H1 (cell line): ENCODE measurements at places on chromosomes 7 and 10. TPM values are rescaled to one million over a fixed set of nuclear protein-coding genes. Genes with fewer than 3 reads are reported as not detected.

- H3K27ac ChIP-seq: no peak overlapping the region
- H3K36me3 ChIP-seq: peaks cover 6% of the 10 kb centered on the region
- no peak overlapping the region for H3K4me3 ChIP-seq
Measured at GRCh38 chr10:871951-872403, 59.5 kb downstream of the LARP4B start.

DNA sequence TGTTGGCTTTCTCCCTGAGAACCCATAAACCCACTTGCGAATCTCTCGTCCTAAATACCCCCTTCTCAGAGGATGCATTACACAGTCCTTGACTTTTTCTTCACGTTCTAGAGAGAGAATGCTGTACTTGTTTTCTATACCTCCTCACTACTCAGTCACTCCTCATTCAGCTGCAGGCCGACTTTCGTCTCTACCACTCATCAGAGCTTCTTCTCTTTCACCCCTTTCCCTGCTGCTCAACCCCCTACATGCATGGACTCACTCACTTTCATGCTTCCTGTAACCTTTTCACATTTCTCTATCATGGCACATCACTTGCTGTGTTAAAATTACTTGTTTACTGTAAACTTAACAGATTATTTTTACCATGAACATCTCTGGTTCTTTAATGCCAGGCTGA lies 19.8 kb downstream of the MDFIC start:
- H3K4me1 ChIP-seq: peaks cover 7% of the 10 kb centered on the region; the same call in 1 of the 2 replicates
- H3K27ac ChIP-seq: no peak overlapping the region
- H3K27me3 ChIP-seq: no peaks in the 10 kb centered on the region

Gene GRM3
- total RNA-seq: 3.4 and 4.2 TPM in 2 replicates

Gene GRID2IP
- 1.0 and 1.3 TPM in 2 replicates for total RNA-seq

Gene FHIP2A
- total RNA-seq: 14.0 and 15.0 TPM in 2 replicates

Gene NOC3L
- 34.3 and 39.1 TPM in 2 replicates for total RNA-seq

- peaks cover 4% of the 10 kb centered on the region for H3K4me1 ChIP-seq
- no peaks in the 10 kb centered on the region for H3K27me3 ChIP-seq
- H3K36me3 ChIP-seq: no peaks in the 10 kb centered on the region; the same call in none of the 2 replicates
- H3K4me3 ChIP-seq: no peak overlapping the region
- no peak for DNase-seq
Measured at GRCh38 chr10:75019370-75019769, 92.1 kb upstream of the SAMD8 start.

DNA sequence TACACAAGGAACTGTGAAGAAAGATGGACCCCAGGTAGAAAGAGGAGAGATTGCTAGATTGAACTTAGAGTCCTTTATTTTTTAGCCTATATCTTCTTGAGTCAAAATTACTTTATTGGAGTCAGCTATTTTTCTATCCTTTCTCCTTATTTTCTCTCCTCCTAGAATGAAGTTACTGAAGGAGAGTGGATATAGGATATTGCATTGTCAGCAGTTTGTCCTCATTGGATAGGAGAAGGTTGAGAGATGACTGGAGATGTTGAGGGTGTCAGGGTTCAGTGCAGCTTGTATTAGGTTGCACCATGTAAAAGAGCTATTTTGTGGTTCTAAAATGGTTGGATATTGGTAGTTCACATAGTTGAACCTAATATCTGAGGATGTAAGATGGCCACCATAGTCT lies 5.5 kb downstream of the LRMDA start:
- H3K27ac ChIP-seq: no peak overlapping the region
- no peak for DNase-seq
- H3K27me3 ChIP-seq: peaks cover 36% of the 10 kb centered on the region
- H3K36me3 ChIP-seq: no peaks in the 10 kb centered on the region
- no peak overlapping the region for H3K4me3 ChIP-seq

- no peaks in the 10 kb centered on the region for H3K4me1 ChIP-seq
- no peak for DNase-seq
- H3K27ac ChIP-seq: no peak overlapping the region
- H3K27me3 ChIP-seq: no peaks in the 10 kb centered on the region
Measured at GRCh38 chr7:111229916-111230315, 139.0 kb downstream of the LRRN3 start.

DNA sequence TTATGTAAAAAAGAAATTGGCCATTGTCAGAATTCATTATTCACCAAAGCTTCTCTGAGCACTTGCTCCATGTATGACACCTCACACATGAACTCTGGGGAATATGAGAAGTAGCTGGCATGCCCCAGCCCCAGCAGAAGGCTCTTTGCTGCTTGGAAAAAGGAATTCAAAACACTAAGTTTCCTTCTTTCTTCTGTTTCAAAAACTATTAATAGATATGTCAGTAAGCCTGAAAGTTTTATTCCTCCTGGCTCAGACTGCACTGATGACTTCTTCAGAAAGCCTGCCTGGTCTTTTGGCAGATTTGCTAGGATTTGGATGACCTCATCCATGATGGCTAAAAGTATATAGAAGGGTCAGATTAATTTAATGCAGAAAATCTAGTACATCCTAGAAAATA lies 511.0 kb downstream of the GFRA1 start:
- no peak overlapping the region for H3K4me3 ChIP-seq
- H3K27me3 ChIP-seq: no peaks in the 10 kb centered on the region
- H3K36me3 ChIP-seq: no peaks in the 10 kb centered on the region
- H3K4me1 ChIP-seq: peaks cover 2% of the 10 kb centered on the region

- no peak overlapping the region for H3K27ac ChIP-seq
- no peak overlapping the region for H3K4me3 ChIP-seq
- no peak for DNase-seq
- no peaks in the 10 kb centered on the region; the same call in 1 of the 2 replicates for H3K4me1 ChIP-seq
- no peaks in the 10 kb centered on the region for H3K27me3 ChIP-seq
- peaks cover 39% of the 10 kb centered on the region for H3K36me3 ChIP-seq
Measured at GRCh38 chr7:135164357-135165061, 6.0 kb downstream of the CYREN start.

DNA sequence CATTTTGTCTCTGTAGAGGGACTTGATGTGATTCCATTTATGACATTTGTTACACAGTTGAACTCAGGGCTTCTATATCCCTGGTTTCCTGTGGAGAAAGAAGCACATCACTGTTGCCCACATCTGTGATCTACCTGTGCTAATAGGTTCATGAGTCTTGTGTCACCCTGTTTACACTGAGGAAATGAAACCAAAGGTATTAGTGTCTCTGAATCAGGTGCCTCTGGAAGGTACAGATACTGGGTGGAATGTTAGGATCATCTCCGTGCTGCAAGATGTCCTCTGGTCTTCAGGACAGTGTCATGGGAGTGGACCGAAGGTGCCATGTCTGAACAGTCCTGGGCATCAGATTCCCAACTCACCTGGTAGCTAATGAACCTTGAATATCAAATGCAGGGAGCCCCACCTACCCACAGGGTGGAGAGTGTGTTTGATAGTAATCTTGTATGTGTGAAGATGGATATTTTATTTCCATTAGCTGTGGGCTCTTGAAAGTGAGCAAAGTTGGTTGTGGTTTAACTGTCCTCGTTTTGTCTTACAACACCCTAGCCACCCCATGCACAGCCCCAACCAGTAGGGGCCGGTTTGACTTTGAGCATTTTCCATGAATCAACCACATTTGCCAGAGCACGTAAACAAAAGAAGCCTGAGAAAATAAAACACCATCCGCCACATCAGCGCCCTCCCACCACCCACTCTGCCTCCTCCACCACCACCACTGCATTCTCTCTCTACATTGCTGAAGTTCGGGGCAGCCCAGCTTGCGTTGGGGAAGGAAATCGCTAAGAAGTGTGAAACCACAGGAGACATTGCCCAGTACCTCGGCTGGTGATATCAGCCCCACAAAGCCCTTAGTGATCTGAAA lies 40.7 kb downstream of the TARP start:
- no peak overlapping the region for H3K27ac ChIP-seq
- H3K4me1 ChIP-seq: no peaks in the 10 kb centered on the region
- no peaks in the 10 kb centered on the region; the same call in 1 of the 2 replicates for H3K36me3 ChIP-seq
- H3K4me3 ChIP-seq: no peak overlapping the region

DNA sequence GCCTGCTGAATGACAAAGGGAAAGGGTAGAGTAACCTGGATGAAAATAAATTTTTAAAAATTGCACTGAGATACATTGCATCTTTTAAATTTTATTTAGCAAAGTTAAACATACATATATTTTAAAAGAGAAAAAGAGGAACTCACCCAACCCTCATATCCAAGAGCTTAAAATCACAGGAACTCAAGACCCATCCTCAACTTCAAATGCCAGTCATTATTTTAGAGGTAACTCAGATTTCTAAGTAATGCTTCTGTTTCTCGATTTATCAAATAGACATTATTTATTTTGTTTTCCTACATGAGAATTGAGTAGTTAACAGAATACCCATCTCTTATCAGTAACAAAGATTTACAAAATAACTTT lies 32.4 kb upstream of the KMT2E start:
- no peak overlapping the region for H3K4me3 ChIP-seq
- no peak for DNase-seq
- H3K27ac ChIP-seq: no peak overlapping the region
- H3K4me1 ChIP-seq: peaks cover 13% of the 10 kb centered on the region

GRCh38 chr10:20215547-20216152 lies 399.4 kb downstream of the PLXDC2 start:
- no peak overlapping the region for H3K27ac ChIP-seq
- H3K4me3 ChIP-seq: no peak overlapping the region
- H3K27me3 ChIP-seq: no peaks in the 10 kb centered on the region
- no peaks in the 10 kb centered on the region for H3K36me3 ChIP-seq

GRCh38 chr7:106947244-106947728 lies 82.2 kb downstream of the PIK3CG start:
- DNase-seq: peak; percentile 83
- H3K36me3 ChIP-seq: no peaks in the 10 kb centered on the region
- no peak overlapping the region for H3K27ac ChIP-seq
- H3K4me1 ChIP-seq: peaks cover 14% of the 10 kb centered on the region; the same call in 1 of the 2 replicates
- H3K4me3 ChIP-seq: no peak overlapping the region

DNA sequence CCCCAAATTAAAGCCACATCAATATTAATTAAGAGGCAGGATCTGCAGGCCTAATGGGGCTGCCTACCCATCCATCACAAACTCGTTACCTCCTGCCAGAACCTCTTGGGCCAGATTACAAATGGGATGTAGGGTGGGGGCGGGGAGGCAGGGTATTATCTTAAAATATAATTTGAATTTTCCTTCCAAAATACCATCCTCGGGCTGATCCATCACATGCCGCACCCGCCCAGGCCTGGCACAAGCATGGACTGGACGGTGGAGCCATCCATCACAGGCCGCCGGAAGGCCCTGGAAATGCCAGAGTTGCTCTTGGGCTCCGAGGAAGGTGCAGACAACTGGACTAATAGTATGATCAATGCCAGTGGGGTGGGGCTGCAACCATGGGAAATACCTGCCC lies 212.8 kb downstream of the GRID1 start:
- H3K4me1 ChIP-seq: no peaks in the 10 kb centered on the region
- H3K27ac ChIP-seq: no peak overlapping the region
- no peaks in the 10 kb centered on the region for H3K27me3 ChIP-seq
- H3K36me3 ChIP-seq: no peaks in the 10 kb centered on the region
- no peak for DNase-seq
- no peak overlapping the region for H3K4me3 ChIP-seq

Gene FKBP6
- 0.19 TPM in 1 of 2 replicates, not detected in the other for total RNA-seq

- H3K27ac ChIP-seq: no peak overlapping the region
- H3K27me3 ChIP-seq: no peaks in the 10 kb centered on the region
- no peaks in the 10 kb centered on the region for H3K36me3 ChIP-seq
Measured at GRCh38 chr7:130226333-130226732, 18.7 kb downstream of the SSMEM1 start.
